ENCODE measurements at places on chromosomes 7 and 10. TPM values are rescaled to one million over a fixed set of nuclear protein-coding genes. Genes with fewer than 3 reads are reported as not detected.

The SLC29A4 gene
- total RNA-seq: 4.2 TPM

The HOXA1 gene
- total RNA-seq: 0.45 TPM

The CRHR2 gene
- not detected for total RNA-seq

The PDK4 gene
- 0.45 TPM for total RNA-seq

The APBB1IP gene
- not detected for total RNA-seq

The TMEM229A gene
- not detected for total RNA-seq

The PFKP gene
- 157 TPM for total RNA-seq
